ENCODE measurements at places on chromosomes 12 and 14.

DNA sequence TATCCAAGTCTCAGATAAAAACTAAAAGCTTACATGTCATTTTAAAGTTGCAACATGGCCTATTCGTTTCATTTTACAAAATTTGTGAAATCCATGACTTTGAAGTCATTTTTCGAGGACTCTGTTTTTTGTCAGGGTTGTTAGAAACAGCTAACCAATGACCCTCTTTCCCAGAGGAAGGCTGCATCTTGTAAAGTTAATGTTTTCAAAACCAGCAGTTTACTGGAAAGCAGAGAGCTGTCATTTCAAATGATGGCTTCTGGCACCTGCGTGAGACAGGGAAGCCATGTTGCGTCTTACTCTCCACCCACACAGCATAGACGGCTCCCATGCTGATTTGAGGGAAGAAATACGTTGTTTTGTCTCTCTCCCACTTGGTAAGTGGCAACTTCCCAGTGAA is 50.1 kb upstream of the RTRAF start:
- DNase-seq: no peak

DNA sequence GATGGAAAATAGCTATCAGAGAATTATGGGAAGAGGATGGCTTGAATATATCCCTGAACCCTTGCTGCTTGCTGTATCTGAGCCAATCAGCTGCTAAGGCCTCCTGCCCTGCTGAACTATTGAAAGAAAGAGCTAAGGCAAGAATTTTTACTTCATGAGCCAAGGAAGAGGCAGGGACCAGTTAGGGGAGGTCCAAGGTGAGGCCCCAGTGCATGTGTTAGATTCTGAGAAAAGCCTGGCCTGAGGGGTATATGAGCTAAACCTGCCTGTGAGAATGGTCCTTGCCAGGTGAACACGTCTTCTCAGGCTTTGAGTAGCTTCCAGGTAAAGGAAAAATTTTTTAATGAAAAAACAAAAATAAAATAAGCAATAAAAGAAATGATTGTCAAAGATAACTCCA is 218.0 kb downstream of the SYT1 start:
- no peak for DNase-seq

DNA sequence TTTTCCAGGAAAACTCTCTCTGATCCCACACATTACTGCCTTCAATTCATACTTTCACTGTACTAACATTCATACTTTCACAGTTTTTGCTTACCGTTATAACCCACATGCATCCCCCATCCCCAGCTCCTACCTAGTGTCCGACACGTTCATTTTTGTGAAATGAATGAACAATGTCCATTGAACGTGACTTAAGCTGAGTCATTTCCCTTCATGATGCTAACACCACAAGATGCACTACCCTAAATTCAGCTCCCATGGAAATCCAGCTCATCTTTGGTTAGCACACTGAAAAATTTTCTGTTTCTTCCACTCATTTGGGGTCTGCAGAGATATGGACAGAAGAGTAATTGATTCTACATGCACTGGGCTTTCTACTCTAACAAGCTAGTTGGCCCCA is 84.7 kb downstream of the GALNT4 start:
- no peak for DNase-seq

GRCh38 chr12:107618106-107618505 is 67.5 kb upstream of the PWP1 start:
- DNase-seq: no peak

DNA sequence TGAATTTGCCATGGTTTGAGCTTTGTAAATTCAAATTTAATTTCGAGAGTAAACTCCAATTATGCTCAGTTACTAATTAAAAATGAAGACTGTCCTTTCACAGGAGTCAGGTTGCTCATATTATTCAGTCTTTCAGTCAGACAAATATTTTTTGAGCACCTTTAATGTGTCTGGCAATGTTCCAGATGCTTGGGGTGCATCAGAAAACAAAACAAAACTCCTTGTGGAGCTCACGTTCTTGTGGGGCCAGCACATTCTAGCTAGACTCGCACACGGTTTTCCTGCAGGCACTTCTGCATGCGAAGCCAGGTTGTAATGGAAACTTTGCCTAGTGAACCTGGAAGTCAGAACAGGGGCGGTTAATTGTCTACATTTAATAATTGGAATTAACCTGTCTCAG is 64.0 kb upstream of the ATF1 start:
- no peak for DNase-seq

GRCh38 chr12:124229520-124229919 is 65.4 kb upstream of the RFLNA start:
- no peak for DNase-seq

- no peak for DNase-seq
Observed at GRCh38 chr14:91891721-91892220, 24.4 kb upstream of the TC2N start.

DNA sequence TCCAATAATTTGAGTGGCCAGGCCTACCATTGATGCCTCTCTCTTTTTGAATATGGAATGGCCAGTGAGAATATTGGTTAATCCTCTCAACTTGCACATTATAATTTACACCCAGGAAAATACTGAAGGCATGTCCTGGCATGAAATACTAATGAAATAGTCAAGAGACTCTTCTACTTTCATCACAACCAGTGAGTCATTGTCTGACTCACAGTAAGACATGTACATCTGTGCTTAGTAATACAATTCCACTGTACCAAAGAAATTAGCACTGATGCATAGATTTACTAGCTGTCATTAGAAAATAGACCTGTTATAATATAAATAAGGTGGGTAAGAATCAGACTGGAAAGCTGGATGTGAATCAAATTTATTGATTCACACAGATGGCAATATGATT is 31.6 kb downstream of the KCNC2 start:
- no peak for DNase-seq
